ENCODE measurements at places on chromosomes 2 and 18.

GRCh38 chr18:41993151-41993550, 38.1 kb downstream of the PIK3C3 start:
- no peak for DNase-seq

- no peak for DNase-seq
These were observed 356.5 kb downstream of the IRS1 start for GRCh38 chr2:226443112-226443511.

DNA sequence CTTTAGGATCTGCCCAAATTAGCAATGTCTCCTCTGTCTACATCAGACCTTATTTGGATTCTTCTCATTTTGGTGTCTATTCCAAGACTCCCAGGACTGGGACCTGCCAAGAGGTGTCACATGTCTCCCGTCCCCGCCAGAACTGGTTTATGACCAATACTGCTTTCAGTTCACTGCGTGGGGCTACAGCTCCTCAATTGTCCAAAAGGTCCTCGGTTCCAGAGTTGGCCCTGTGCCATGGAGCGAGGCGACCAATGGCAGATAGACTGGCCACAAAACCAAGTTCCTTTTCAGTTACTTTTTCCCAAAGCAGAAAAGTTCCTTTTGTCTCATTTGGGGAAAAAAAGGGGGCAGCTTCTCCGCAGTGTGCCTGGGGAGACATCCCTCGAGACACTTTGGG, 144.1 kb upstream of the ZNF236 start:
- no peak for DNase-seq

DNA sequence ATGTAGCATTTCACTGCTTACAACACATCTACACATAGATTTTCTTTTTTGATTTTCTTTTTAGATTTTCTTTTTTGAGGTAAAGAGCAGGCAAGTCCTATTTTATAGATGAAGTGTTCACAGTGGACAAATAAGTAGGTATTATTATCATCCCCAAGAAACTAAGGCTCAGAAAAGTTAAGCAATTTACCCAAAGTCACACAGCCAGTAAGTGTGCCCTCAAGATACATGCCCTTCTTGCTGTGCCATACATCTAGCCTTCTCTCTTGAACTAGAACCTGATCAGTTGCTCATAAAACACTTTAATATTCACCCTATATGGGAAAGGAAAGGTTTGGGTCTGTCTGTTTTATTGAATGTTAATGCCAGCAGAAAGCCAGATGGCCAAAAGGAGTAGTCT, 50.3 kb downstream of the DAPL1 start:
- no peak for DNase-seq

- no peak for DNase-seq
These were observed 17.1 kb upstream of the RUFY4 start for GRCh38 chr2:218051903-218052302.

GRCh38 chr18:73733806-73734314, 413.8 kb downstream of the FBXO15 start:
- no peak for DNase-seq

- no peak for DNase-seq
These were observed 14.0 kb downstream of the ITGA4 start for GRCh38 chr2:181471226-181471625.

DNA sequence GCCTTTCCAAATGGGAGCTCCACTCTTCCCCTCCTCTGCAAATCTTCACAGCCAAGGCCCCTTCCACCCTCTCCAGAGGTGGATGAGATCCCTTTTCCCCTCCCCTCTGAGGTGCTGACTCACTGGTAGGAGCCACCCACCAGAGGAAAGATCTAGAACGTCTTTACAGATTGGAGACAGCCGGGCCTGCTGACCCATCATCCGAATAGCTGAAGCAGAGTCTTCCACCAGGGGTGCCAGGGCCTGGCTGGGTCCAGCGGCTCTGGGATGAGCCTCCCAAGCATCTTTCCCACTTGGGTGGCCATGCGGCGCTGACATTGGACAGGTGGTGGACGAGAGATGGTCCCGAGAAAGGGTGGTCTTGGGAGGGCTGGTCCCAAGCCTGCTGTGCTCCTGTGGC, 9.0 kb downstream of the ERFE start:
- no peak for DNase-seq

- no peak for DNase-seq
These were observed 3.8 kb upstream of the CNDP1 start for GRCh38 chr18:74530584-74530862.

DNA sequence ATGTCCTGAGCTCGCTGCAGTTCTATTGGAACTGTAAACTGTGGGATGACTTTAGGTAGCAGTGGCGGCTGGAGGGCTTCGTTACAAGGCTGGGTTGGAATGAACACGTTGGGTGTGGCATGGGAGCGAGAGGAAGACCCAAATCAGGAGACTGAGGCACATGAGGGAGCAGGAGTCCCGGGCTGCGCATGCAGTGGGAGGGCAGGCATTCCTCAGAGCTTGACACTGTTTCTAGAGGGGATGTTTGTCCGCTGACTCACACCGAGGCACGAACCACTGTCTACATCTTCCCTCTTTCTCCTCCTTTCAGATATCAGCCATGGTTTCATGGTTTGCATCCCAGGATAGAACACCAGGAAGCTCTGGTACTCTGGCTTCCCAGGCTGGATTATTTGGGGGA, 40.6 kb upstream of the LAMA1 start:
- DNase-seq = no peak

GRCh38 chr2:240213476-240214421, 73.3 kb upstream of the OTOS start:
- no peak for DNase-seq

GRCh38 chr18:9506046-9506792, 30.9 kb downstream of the RALBP1 start:
- DNase-seq = no peak

GRCh38 chr2:166725927-166726924, 162.1 kb upstream of the XIRP2 start:
- DNase-seq = no peak

DNA sequence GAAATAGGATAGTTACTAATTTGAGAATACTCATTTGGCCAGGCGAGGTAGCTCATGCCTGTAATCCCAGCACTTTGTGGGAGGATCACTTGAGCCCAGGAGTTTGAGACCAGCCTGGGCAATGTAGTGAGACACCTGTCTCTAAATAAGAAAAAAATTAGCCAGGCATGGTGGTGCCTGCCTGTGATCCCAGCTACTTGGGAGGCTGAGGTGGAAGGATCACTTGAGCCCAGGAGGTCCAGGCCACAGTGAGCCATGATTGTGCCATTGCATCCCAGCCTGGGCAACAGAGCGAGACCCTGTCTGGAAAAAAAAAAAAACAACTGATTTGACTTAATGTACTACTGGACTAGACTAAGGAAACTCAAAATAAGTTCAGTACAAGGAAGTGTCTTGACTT, 32.7 kb upstream of the ZNF638 start:
- no peak for DNase-seq

GRCh38 chr2:178478439-178479274, at the start of gene FKBP7:
FKBP7 (minus strand) TSS chr2:178478600; CDS start chr2:178478499, 101 bp downstream.
- peak; percentile 87 for DNase-seq

- DNase-seq = no peak
These were observed 164.6 kb upstream of the SP5 start for GRCh38 chr2:170550501-170550900.

- DNase-seq = no peak
These were observed 828.6 kb upstream of the POU3F3 start for GRCh38 chr2:104025295-104025694.

DNA sequence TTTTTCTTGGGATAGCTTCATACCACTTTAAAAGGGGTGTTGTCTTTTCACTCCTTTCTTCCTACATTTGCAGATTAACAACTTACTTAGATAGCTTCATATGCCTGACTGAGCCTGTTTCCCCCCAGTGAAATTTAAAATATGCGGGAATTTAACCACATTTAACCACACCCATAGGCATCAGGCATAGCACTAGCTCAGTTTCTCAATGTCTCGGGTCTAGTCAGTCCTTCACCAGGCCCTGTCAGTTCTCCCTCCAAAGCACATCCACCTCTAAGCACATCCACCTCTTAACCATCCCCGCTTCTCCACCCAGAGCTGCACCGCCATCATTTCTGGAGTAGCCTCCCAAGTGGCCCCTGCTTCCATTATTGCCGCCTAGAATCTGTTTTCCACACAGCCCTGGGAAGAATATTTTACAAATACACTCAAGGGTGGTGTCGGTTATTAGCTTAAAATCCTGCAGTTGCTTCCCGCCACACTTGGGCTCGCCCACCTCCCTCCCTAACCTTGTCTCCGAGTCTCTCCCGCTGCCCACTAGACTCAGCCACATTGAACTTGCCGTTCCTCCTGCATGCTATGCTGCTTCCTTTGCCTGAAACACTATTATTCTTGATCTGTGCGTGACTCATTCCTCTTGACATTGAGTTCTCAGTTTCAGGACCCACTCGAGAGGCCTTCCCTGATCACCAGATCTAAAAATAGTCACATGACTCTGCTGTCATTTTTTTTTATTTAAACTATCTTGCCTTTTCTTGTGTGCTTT, 68.3 kb downstream of the SPTBN1 start:
- no peak for DNase-seq

DNA sequence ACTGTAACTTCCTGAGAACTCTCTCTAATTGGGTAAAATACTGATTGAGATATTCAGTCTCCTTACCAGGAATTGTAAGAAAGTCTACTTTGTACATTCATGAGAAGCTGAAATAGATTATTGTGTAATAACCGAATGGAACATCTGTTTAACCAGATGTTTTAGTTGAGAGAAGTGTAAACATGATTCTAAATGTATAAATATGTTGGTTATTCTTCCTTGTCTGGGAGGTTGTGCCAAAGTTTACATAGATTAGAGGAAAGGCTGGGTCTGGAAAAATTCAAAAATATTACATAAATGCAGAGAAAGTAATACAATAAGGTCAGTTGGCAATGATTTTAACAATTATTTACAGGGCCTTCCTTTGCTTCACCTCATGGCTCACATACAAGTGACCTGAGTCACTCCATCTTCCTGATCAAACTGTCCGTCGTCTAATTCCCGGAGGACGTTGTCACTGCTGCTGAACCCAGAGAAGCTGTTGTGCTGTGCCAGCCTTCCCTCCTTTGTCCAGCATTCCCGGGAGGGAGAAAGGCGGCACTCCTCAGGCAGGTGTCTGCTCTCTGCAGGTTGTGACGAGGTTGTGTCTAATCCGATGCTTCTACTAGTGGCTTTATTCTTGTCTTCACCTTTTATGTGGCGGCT, 55.9 kb downstream of the MOB4 start:
- DNase-seq = no peak

GRCh38 chr2:36800381-36800780, 103.9 kb downstream of the VIT start:
- peak; percentile 60 for DNase-seq

DNA sequence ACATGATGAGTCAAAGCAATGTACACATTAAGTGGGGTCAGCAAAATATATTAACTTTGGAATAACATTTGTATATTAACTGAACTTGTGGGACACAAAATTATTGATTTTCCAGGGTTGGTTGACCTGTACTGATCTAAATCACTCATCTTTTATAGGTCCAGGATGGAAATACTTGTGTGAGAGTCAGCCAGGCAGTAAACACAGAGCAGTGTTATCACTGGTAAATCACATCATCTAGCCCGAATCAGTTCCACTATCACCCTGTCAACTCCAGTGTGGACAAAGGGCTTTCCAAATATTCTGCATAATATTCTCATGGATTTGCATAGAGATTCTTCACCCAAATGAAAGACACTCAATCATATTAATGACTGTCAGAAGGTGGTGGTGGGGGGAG, 295.7 kb downstream of the LRP1B start:
- no peak for DNase-seq

DNA sequence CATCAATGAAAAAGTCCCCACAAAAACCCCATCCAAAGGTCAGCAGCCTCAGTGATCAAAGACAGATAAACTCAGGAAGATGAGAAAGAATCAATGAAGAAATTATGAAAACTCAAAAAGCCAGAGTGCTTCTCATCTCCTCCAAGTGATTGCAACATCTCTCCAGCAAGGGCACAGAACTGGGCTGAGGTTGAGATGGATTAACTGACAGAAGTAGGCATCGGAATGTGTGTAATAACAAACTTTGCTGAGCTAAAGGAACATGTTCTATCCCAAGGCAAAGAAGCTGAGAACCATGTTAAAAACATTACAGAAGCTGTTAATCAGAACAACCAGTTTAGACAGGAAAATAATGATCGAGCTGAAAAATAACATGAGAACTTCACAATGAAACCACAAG, 442.8 kb upstream of the SYT4 start:
- no peak for DNase-seq

DNA sequence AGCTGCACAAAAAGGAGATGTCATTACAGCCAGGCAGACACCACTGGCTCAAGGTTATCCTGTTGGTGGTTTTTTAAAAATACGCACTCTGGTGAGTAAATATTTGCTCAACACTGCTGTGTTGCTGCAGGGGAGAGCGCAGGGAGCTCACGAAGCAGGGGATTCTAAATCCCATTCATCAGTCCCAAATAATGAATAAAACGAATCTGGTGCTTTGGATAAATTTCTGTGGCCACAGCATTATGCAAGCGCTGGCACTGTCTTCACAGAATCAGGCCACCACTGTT, 256.2 kb downstream of the HDAC4 start:
- no peak for DNase-seq

GRCh38 chr2:17542471-17542870, 2.0 kb downstream of the VSNL1 start:
- no peak for DNase-seq

DNA sequence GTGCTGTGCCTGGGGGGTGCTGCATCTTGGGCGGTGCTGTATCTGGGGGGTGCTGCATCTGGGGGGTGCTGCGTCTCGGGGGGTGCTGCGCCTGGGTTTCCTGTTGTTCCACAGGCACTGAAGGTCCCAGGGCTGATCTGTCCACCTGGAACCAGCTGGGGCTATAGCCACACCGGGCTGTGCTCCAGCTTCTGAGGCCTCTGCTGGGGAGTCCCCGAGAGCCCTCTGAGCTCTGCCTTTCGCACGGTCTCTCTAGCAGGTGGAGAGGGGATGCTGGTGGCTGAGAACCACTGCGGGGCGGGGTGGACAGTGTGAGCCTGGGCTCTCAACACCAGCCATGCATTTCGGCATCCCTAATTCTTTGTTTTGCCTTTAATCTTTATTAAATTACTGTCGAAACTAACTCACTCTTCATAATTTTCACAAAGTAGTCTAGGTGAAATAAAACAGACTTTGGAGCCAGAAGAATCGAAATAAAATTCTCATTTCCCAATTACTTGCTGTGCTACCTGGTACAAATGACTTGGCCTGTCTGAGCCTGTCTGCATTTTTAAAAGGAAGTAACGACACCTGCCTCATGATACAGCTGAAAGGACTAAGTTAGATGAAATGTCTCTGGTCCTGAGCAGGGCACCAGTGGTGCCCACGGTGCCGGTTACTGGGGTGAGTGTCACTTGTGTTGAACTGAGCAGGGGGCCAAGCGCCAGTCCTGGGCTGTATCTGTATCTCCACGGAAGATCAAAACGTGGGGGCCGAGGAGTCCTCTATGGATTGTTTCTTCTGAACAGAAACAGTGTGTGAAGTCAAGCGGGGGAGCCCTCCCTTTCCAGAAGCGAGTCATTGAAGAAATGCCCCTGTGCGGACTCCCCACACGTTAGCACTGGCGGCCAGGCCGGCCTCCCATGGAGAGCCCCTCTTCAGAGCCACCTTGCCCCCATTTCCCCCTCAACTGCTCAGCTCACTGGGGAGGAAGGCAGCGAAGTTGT, 142.0 kb downstream of the ASB1 start:
- DNase-seq = no peak

Data from activated CD8-positive, alpha-beta memory T cell treated with anti-CD3 and anti-CD28 coated beads, Interleukin-2, amount 50 U/mL, for 48 hours (primary cell).